Gastroesophageal sphincter (tissue), 4 donors: ENCODE measurements at places on chromosomes 3 and 15. TPM values are rescaled to one million over a fixed set of nuclear protein-coding genes. Genes with fewer than 3 reads are reported as not detected.

FAM3D gene
- not detected for total RNA-seq

SERINC4 gene
- total RNA-seq: not detected

KCNH8 gene
- 0.62 TPM for total RNA-seq

HACD2 gene
- total RNA-seq: 29.3 TPM

ZIC1 gene
- 0.08 TPM for total RNA-seq

SCAP gene
- total RNA-seq: 93.5 TPM

HIGD2B gene
- not detected for total RNA-seq

GP5 gene
- not detected for total RNA-seq

ARGFX gene
- total RNA-seq: not detected

GASK1A gene
- total RNA-seq: 17.1 TPM

SV2B gene
- total RNA-seq: 1.2 TPM

CYP1A2 gene
- total RNA-seq: not detected

SCN11A gene
- 0.27 TPM for total RNA-seq

AHSG gene
- total RNA-seq: not detected

TEX55 gene
- not detected for total RNA-seq

CD96 gene
- 0.99 TPM for total RNA-seq

KNG1 gene
- not detected for total RNA-seq

MAGEF1 gene
- total RNA-seq: 36.9 TPM

HCLS1 gene
- total RNA-seq: 68.1 TPM

PRR23A gene
- total RNA-seq: not detected

TNFSF10 gene
- total RNA-seq: 32.3 TPM

CRABP1 gene
- total RNA-seq: 0.50 TPM

GCNT3 gene
- total RNA-seq: 2.3 TPM

GOLGA8G gene
- 0.66 TPM for total RNA-seq

DUOX2 gene
- total RNA-seq: 0.62 TPM

HHATL gene
- 1.2 TPM for total RNA-seq

HTR3E gene
- total RNA-seq: not detected

HRG gene
- total RNA-seq: not detected

CHRNA5 gene
- 4.0 TPM for total RNA-seq

TGM5 gene
- total RNA-seq: 0.31 TPM

CLN6 gene
- total RNA-seq: 6.1 TPM

SRGAP3 gene
- 2.0 TPM for total RNA-seq

WWTR1 gene
- 482 TPM for total RNA-seq

TTC21A gene
- 0.54 TPM for total RNA-seq

NR2E3 gene
- total RNA-seq: not detected

TF gene
- 12.5 TPM for total RNA-seq

RASGRF1 gene
- total RNA-seq: not detected

SLC9C1 gene
- total RNA-seq: not detected

PP2D1 gene
- not detected for total RNA-seq

GFM1 gene
- 71.6 TPM for total RNA-seq

ERICH6 gene
- total RNA-seq: not detected

CYFIP1 gene
- total RNA-seq: 116 TPM

C3orf22 gene
- total RNA-seq: not detected

ACTC1 gene
- total RNA-seq: 24.2 TPM

SERPINI2 gene
- total RNA-seq: 0.94 TPM

CAMK2N2 gene
- total RNA-seq: not detected

AGTR1 gene
- total RNA-seq: 25.5 TPM

ARID3B gene
- total RNA-seq: 6.9 TPM

RTP1 gene
- total RNA-seq: not detected

ACTRT3 gene
- total RNA-seq: 4.0 TPM

PTH1R gene
- 14.9 TPM for total RNA-seq

STAB1 gene
- total RNA-seq: 80.4 TPM

CCNB2 gene
- total RNA-seq: 0.93 TPM

PSTPIP1 gene
- total RNA-seq: 7.5 TPM
